ENCODE measurements at places on chromosomes 11 and 22.

DNA sequence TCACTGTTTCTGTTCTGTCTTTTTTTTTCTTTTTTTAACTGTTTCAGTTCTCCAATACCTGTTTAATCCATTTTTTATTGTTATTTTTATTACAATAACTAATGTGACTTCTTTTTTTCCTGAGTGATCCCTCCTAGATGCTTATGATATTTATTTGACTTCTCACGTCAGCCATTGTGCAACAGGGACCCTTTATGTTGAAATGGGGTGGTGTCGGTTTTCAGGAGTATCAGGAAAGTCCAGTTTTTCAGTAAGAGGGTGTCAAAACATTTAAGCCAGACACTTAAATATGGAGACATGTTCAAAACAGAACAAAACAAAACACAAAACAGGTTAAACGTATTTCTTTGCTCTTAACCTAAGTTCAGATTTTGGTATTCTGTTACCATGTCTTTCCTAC, 418.8 kb downstream of the DYNC2H1 start:
- no peak for DNase-seq

- DNase-seq, result peak; percentile 19
Observed at GRCh38 chr22:29689880-29690213, 30.0 kb upstream of the CABP7 start.

GRCh38 chr11:32962016-32962415, 53.7 kb upstream of the DEPDC7 start:
- DNase-seq, result no peak

GRCh38 chr22:50188356-50188755, 2.6 kb downstream of the TRABD start:
- DNase-seq, result no peak

- DNase-seq, result no peak
Observed at GRCh38 chr11:503179-503981, 3.7 kb downstream of the RNH1 start.

DNA sequence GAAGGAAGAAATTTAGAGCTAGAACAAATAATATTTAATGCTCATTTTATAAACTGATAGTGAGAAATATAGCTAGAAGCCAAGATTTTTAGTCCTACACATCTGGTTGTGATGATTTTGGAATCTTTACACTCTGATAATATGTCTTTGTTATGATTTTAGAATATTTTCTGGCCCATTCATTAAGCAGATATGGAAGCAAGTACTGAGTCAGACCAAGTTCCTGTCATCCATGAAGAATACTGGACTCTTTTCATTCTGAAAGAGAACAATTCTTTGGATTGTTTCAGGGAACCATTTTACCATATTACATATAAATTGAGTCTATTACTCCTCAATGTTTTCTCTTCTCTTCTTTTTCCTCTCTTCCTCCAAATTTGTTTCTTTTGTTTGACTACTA, 227.4 kb downstream of the TMEM135 start:
- no peak for DNase-seq

- no peak for DNase-seq
Observed at GRCh38 chr22:39364714-39365491, 15.1 kb downstream of the SYNGR1 start.

- no peak for DNase-seq
Observed at GRCh38 chr11:46300270-46300669, 22.8 kb downstream of the CREB3L1 start.

DNA sequence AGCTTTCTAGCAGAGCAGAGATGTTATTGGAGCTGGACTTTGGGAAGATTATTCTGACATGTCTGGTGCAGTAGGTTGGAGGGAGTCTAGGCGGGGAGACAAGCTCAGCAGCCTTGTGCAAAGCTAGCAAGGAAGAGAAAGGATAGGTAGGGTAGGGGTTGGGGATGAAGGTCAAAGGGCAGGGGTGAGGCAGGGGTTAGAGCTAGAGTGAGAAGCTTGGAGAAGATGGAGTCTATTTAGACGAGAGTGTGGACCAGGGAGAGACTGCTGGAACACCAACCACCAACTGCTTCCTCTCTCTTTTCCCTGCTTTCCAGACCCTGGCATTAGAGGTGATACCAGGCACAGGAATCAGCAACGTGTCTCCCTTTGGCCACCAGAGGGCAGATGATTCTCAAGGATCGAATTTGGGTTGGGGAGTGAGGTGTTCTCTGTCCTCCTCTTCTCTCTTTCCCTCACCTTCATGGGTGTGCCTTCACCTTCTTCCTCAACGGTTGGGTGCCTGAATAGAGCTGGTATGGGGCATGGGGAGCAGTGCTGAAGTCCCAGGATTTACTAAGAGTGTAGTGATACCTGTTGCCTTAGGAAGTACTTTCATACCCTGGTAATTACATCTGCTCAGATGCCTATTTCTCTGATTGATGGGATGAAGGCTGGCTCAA, 1.8 kb upstream of the MARK2 start:
- peak; percentile 40 for DNase-seq

DNA sequence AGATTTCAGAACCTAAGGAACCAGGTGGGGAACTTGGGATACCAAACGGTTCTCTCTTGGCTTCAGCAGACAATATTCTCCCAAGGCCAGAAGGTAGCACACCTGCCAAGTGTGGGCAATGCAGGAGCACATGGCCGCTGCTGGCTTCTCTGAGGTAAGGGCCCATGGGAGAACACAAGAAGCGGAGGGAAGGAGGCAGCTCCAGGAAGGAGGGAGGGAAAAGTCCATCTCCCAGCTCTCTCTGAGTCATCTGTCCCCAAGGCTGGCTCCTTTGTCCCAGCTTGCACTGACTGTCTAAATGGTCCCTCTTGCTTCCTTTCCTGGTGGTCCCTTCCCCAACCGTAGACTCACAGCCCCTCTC, 557.9 kb upstream of the CADM1 start:
- DNase-seq, result no peak

DNA sequence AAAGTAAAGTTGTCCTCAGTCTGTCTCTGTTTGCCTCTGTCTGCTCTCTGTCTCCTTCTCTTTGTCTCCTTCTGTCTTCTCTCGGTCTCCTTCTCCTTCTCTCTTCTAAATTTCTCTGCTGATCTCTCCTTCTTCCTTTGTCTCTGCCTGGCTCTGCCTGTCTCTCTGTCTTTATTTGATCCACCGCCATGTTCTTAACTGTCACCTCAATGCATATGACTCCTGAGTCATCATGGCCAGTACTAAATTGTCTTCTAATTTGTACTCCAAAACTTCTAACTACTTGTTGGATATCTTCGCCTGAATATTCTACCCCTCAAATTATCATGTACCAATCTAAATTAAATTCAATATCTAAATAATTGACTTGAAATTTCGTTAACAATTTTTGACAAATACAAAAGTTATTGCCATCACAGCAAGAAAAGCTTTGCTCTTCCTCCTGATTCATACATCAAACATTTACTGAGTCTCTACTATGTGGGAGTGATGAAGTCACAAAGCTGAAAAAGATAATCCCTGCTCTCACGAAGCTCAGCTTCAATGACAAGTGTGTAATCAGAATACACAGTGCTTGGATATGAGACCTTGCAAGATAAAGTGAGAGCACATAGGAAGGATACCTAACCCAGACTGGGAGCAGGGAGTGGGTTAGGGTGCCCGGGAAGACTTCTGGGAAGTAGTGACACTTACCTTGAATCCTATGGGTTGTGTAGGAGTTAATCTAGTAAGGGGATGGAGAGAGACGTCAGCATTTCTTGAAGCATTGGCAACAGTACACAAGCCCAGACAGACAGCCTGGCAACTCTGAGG, 193.0 kb downstream of the MAML2 start:
- no peak for DNase-seq

DNA sequence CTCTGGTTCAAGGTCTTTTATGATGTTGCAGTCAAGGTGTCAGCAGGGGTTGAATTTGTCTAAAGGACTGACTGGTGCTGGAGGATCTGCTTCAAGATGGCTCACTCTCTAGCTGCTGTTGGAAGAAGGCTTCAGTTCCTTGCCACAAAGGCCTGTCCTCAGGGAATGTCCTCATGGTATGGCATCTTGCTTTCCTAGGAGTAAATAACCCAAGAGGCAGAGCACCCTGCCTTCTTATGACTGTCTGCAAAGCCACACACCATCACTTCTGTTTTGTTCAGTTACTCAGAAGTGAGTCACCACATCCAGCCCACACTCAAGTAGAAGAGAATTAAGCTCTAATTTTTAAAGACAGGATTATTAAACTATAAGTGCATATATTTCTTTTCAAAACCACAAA, 45.2 kb downstream of the PLAAT5 start:
- DNase-seq, result no peak

- DNase-seq, result peak; percentile 21
Observed at GRCh38 chr11:70755410-70756158, 357.3 kb downstream of the CTTN start.

GRCh38 chr22:36387709-36387958, 133 bp downstream of the MYH9 start:
- DNase-seq, result no peak

DNA sequence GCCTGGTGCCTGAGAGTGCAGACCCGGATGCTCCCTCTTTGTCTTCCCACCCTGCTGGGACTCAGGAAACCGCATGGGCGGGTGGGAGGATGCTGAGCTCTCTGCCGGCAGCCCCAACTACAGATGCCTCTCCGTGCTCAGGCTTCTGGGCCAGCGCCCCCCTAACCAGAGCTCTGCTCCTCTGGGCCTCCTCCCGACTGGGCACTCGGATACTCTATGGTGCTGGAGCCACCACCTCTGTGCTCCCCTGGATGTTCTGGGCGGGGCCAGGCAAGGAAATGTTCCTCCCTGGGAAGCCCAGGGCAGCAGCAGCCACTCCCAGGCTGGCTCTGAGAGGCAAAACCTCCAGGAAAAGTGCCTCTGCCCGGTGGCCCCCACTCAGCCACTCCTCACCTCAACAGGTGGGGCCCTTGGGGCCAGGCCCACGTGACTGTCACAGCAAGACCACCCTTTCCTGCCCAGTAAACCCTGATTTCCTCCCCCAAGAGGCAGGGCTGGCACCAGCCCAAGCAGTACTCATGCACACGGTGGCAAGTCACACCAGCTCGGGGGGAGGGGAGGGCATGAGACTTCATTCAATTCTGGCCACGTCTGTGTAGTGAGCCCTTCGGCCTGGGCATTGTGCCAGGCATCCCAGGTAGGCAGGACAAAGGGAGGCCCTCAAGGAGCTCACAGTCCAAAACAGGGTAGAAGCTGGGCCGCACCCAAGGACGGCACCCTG, 54.7 kb upstream of the TCF20 start:
- DNase-seq, result no peak

GRCh38 chr22:30196141-30196879, 50.2 kb downstream of the LIF start:
- no peak for DNase-seq

GRCh38 chr22:42318967-42319366, 48.5 kb upstream of the TCF20 start:
- no peak for DNase-seq

DNA sequence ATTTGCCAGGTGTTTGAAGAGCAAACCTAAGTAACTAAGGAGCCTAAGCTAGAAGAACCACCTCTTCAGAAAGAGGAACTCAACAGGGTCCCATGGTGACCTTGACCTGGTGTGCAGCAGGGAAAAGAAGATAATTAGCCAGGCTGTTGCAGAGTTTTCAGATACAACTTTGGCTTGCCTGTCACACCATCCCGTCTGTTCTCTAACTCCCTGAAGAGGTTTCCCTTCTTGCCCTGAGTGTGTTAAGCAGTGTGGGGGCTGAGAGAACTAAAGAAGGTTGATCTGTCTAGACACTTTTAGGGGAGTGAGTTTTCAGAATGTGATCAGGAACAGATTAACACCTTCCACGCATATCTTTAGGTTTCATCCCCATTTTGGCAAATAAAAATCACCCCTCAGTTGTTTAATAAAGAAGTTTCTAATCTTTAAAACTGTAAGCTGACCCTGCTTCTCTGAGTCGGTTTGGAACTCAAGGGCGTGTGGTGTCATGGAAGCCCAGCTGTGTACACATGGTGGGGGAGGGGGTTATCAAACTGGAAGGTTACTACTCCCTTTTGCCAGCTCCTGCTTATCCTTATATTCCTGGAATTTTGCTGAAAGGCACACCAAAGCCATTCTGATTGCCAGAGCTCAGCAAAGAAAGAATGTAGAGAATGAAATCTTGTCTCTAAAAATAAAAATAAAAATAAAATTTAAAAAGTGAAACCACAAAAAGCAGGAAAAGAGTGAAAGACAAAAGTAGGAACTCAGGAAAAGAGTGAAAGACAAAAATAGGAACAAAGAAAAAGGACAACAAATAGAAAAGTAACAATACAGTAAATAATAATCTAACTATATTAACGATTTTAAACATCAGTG, 70.2 kb downstream of the DBX1 start:
- no peak for DNase-seq

GRCh38 chr11:100550912-100551632, 136.0 kb upstream of the ARHGAP42 start:
- no peak for DNase-seq

DNA sequence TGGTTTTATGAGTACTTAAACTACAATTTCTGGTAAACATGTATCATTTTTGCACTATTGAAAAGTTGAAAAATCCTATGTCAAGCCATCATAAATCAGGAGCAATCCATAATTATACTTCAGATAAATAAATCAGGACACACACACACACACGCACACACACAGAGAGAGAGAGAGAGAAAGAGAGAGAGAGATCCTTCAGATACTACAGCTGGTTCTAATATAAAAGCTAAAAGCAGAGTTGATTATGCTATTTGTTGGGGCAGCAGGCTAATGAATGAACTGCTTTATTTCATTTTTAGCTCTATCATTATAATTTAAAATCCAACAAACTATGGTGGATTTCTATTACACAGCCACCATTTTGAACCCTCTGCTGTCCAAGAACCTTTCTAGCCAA, 322.4 kb upstream of the CCDC90B start:
- DNase-seq, result no peak

- no peak for DNase-seq
Observed at GRCh38 chr22:36926721-36927435, 13.4 kb downstream of the CSF2RB start.

DNA sequence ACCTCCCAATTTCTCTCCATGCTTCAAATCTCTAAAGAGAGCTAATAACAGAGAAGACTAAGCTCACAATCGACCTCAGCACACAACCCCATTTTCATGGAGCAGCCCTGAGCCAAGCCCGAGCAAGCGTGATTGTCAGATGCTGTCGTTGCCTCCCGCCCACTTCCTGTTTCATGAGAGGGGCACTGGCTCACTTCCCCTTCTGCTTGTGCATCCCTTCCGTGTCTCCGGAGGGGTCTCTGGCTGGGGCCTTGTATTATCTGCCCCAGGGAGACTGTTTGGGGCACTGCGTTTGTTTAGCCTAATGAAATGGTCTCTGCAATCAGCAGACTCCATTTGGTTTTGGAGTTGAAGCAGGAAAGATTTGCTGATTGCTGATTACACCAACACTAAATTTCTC, 181.3 kb upstream of the SEZ6L start:
- DNase-seq, result no peak

GRCh38 chr11:17839450-17839849, 104.9 kb downstream of the KCNC1 start:
- no peak for DNase-seq

GRCh38 chr11:1237128-1237580, 14.3 kb downstream of the MUC5B start:
- DNase-seq, result no peak

DNA sequence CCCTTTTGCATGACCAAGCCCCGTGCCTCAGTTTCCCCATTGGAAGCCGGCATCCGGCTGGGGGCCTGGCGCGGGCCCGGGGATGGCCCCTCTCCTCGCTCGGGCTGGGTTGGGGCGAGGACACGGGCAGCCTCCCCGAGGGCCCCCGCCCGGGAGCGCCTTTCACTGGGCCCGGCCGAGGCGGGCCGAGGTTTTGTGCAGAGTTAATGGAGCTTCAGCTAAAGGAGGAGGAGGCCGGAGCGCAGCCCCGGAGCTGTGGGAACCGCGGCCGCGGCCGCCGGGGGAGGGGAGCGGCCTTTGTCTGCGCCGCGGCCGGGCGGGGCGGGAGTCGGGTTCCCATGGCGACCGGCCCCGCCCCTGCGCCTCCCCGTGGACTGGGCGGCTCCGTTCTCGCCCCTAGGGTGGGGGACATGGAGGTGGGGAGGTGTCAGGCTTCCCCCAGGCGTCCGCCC, 1.4 kb upstream of the MAPK11 start:
- DNase-seq, result peak; percentile 34
